IgD-negative memory B cell (primary cell): ENCODE measurements at places on chromosomes 1 and 21. TPM values are rescaled to one million over a fixed set of nuclear protein-coding genes. Genes with fewer than 3 reads are reported as not detected.

Gene ERICH3
- polyA plus RNA-seq: not detected

Gene B3GALT2
- 0.14 TPM for polyA plus RNA-seq

Gene DRAXIN
- polyA plus RNA-seq: 0.13 TPM

Gene CTSE
- polyA plus RNA-seq: not detected

Gene CASZ1
- 5.6 TPM for polyA plus RNA-seq

Gene LY9
- polyA plus RNA-seq: 158 TPM

Gene TRIM67
- polyA plus RNA-seq: not detected
